ENCODE measurements at places on chromosomes 12 and 14.

GRCh38 chr12:90029317-90029716 is 320.7 kb upstream of the ATP2B1 start:
- no peak for DNase-seq

DNA sequence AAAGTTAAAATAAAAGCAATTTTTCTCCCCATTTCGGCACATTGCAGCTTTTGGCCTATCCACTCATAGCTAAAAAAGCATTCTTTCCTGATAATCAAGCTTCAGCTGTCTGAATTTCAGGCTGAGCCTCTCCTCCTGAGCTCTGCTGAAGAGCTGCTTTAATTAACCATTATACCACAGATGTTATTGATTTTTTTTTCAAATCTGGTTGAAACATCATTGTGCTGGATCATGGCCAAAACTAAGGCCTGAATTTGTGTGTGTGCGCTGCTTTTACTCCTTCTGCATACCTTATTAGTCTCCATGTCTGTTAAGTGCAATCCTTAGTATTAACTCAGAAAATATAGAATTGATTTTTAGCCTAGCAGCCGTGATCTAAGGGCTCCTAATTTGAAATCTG is 52.3 kb downstream of the MBIP start:
- no peak for DNase-seq

- no peak for DNase-seq
Observed at GRCh38 chr12:49936925-49937324, 13.6 kb upstream of the AQP2 start.

DNA sequence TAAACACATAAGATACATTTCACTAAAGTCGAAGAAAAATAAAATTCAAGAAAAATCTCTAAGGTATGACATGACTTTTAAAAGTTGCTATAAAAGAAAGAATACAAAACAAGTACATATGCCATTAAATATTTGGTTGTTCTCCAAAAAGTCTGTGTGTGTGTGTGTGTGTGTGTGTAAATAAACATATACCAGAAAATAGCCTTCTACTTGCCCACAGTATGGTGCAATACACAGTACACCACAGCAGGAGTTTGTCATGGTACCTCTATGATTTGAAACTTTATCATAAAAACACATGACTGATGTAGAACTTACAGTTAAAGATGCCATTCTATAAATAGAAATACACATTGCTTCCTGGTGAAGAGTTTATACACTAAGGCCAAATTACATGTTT is 692.7 kb upstream of the MGAT4C start:
- no peak for DNase-seq

GRCh38 chr12:61044766-61045165 is 1215.4 kb upstream of the USP15 start:
- DNase-seq, result no peak

DNA sequence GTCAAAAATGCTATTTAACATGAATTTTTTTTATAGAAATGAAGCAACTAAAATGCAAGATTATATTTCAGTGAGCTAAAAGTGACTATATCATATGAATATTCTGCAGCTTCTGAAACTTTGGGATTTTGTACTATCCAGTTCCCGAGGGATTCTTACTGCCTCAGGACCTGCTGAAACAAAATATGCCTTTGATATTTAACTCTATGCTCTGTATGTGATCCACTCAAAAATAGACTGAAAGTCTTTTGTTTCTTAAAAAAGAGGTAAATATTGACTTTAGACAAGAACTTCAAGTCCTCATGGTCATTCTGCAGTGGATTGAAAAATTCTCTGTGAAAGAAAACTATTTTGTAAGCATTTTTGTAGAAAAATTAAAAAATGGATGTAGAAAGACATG is 22.4 kb downstream of the CNTN1 start:
- DNase-seq, result no peak

GRCh38 chr14:55840821-55841220 is 260.8 kb downstream of the KTN1 start:
- DNase-seq, result no peak

- DNase-seq, result no peak
Observed at GRCh38 chr12:19183121-19183838, 53.7 kb downstream of the PLEKHA5 start.

DNA sequence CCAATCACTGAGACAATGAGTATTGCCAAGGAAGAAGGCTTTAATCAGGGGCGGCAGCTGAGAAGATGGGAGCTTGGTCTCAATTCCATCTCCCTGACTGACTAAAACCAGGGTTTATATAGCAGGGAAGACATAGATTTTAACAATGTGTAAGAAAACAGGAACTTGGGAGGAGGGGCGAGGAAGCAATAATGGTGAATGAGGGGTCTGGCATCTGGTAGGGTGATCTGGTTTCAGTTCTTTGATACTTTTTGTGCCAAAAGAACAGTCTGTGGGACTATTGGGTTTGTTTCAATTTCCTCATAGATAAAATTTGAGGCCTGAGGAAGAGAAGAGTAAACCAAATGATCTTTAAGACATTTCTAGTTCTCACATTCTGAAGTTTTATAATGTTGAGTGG is 49.2 kb downstream of the FUT8 start:
- no peak for DNase-seq

GRCh38 chr14:28608851-28609828 is 157.4 kb upstream of the FOXG1 start:
- peak; percentile 1 for DNase-seq

DNA sequence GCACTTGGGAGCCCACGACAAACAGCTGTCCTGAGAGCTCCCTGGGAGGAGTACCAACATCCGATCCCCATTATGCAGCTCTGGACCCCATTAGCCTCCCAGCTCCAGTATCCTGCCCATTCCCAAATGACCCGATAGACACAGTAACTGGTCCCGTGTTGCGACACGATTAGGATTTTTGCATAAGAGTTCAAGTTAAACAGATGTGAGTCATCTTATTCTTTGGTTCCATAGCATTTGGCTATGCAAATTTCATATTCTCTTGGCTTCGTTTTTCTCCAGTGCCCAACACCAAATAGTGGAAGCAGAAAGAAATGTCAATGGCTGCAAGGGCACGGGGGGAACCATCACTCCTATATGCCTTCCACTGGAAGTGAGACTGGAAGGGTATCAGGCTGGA is 43.0 kb upstream of the LRRC10 start:
- no peak for DNase-seq

DNA sequence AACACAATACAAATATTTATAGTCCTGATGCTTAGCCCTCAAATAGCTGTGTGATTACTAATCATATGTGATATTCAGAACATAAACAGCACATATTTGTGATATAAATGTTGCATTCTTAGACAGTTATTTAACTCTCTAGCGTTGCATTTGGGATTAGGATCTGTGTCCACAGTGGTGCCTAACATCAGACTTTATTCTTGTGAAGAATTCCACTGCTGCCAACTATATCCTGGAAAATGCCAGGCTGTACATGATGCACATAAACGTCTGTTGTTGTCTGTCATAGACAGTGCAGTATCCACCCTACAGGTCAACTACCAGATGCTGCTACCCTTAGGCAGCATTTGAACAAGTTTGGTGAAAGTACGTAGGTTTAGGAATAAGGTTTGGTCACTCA is 39.0 kb downstream of the SLC38A4 start:
- DNase-seq, result no peak

DNA sequence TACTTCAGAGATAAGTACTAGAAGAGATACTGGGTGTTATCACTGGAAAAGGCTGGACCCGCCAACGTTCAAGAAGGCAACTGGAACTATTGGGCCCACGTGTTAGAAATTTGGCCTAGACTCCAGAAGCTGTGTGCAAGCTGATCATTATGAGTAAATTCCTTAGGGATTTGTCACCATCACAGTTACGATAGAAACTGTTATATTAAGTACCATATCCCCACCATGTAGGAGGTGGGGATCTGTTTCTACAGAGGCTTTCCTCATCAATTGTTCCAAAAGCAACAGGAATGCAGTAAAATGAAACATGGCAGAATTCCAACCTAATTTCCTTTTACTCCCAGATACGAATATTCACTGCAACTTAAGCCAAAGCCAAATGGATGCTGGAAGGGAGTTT is 170.7 kb downstream of the NOVA1 start:
- DNase-seq, result no peak

GRCh38 chr12:659090-659683 is 4.1 kb downstream of the NINJ2 start:
- no peak for DNase-seq

GRCh38 chr12:71242511-71242910 is 84.7 kb upstream of the TSPAN8 start:
- DNase-seq, result no peak

GRCh38 chr14:102901633-102902032 is 20.8 kb upstream of the AMN start:
- DNase-seq, result no peak

- no peak for DNase-seq
Observed at GRCh38 chr12:100758083-100758482, 36.5 kb upstream of the ANO4 start.

GRCh38 chr12:26204612-26205289 is 9.4 kb downstream of the SSPN start:
- no peak for DNase-seq

GRCh38 chr12:6039894-6040601 is 84.4 kb downstream of the VWF start:
- peak; percentile 27 for DNase-seq

- no peak for DNase-seq
Observed at GRCh38 chr12:29299633-29300032, 81.3 kb downstream of the ERGIC2 start.

DNA sequence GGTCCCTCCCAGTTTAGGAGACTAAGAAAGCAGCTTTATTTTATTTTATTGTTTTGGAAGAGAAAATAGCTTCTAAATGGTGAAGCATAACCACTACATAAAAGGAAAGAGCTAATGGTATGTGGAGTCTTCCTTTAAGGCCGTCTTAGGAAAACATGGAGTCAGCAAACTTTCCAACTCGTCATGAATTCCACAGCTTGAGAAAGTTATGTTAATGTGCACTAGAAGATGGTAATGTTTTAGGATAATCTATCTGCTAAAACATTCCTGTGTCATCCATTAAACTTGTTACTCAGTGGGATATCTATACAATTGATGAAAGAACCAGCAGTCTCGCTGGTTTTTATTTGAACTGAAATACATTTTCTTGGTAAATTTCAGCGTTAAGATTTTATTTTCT is 448.4 kb upstream of the SEL1L start:
- DNase-seq, result no peak

- no peak for DNase-seq
Observed at GRCh38 chr12:6745741-6746525, 7.0 kb downstream of the MLF2 start.

- DNase-seq, result no peak
Observed at GRCh38 chr12:96378319-96378718, 21.9 kb downstream of the CDK17 start.

DNA sequence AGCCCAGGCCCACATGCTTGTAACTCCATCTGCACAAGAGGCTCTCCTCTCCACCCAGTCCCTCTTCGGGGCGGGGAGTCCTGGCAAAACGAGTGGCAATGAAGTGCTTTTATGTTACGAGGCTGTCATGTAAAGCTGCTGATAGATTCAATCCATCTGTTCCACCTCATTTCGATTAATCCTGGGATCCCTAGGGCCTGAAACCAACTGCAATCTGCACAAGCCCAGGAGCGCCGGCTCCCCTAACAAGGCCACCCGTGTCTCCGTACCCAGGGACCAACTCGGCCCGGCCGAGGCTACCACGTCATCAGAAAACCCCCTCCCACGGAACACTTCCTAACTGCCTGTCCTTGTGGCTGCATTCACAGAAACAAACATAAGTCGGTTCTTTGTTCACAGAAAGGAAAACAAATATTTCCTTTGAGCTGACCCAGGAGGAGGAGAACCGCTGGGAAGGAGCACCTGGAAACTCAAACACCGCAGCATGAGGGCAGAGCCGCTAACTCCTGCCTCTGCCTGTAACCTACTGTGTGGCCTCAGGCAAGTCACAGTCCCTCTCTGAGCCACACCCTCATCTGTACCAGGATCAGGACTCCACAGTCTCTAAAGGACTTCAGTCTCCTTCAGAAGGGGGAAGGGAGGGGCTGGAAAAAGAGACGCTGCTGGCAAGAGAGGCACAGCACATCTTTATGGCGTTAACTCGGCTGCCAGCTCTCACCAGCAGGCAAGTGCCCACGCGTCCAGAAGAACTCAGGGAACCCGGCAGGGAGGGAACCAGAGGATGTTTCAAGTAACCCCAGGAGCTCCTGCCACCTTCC is 47.8 kb downstream of the CCDC88C start:
- DNase-seq, result no peak
